HT1080 (cell line): ENCODE measurements at places on chromosomes 11 and 22.

- no peak for DNase-seq
These were observed 31.9 kb downstream of the POU2AF1 start for GRCh38 chr11:111347002-111347722.

- DNase-seq: peak; percentile 8
These were observed 74.7 kb downstream of the CHST1 start for GRCh38 chr11:45590743-45591142.

DNA sequence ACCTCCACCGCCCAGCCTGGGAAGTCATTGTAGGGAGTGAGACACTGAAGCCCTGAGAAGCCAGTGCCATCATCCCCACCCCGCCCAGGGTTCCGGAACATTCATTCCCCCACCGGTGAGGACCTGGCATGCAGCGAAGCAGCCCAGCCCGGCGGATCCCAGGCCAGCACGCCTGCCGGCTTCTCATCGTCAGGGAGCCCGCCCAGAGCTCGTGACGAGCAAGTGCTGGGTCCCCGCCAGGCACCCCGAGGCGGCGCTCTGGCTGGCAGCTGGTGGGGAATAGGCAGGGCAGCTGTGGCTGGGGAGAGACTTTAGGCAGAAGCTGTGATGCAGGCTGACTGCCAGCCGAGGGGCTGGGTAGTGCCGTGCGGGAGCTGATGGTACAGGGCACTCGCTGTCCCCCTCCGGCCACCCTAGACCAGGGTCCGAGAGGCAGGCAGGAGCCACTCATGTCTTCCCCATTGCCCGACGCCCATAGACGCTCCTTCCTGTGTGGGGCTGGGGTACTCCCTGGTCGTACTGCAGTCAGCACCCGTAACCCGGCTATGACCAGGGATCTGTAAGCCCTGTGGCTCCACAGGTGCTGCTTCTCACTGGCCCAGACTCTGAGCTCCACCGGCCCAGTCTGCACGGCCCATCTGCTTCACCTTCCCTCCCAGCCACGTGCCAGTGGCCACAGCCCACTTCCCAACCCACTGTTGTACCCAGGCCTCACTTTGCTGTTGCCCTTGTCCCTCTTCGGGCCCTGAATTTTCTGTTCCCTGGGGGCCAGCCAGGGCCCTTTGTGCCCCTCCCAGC is 24.5 kb upstream of the CABP7 start:
- DNase-seq: no peak

GRCh38 chr11:124479561-124479960 is 34.1 kb upstream of the OR8B8 start:
- no peak for DNase-seq

DNA sequence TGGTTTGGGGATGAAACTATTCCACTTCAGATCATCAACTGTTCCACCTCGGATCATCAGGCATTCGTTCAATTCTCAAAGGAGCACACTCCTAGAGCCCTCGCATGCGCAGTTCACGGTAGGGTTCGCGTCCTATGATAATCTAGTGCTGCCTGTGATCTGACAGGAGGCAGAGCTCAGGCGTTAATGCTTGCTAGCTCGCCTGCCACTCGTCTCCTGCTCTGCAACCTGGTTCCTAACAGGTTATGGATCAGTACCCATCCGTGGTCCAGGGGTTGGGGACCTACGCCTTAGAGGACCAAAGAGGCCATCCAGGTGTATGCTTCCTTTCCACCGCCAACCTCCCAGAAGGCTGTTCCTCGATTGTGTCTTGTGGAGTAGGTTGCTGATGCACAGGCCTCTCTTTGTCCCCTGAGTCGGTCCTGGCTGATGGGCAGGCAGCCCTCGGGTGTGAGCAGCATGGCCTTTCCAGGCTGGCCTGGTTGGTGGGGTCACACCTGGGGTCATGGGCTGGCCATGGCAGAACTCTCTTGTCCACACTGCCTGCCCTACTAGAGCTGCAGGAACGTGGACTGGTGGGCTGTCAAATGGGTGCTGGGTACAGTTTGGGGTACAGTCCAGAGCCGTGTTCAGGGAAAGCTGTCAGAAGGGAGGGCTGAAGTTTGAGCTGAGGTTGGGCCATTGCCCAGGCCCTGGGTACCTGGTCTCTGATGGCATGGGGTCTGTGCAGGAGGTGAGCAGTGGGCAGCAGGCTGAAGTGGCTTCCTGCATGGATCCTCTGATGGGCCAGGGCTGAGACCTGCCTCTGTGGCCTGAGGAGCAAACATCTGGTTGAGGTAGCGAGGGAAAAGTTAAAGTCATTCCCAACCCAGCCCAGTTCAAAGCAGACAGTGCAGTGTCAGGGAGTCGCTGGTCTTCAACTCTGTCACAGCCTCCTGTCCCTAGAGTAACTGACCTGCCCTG is 11.1 kb downstream of the PRDM11 start:
- DNase-seq: no peak

DNA sequence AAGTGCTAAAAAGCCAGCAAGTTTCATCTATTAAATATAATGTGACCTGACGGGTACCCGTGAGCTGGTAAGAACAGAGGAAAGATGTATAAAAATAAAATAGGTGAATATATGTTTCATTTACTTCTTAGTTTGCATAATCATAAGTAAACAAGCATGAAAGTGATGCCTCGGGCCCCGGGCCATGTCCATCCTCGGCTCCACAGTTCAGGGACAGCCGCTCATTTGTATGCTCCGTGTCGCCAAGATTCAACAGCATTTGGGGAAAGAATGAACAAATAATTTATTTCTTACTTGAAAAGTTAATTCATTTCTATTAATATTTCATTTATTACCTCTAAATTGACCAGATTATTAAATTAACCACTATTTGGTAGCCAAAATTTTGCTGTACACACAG is 251.8 kb downstream of the NTM start:
- no peak for DNase-seq

GRCh38 chr22:35440129-35440528 is 40.2 kb downstream of the MCM5 start:
- DNase-seq: no peak

- DNase-seq: no peak
These were observed 131.9 kb upstream of the MTNR1B start for GRCh38 chr11:92837595-92837994.

DNA sequence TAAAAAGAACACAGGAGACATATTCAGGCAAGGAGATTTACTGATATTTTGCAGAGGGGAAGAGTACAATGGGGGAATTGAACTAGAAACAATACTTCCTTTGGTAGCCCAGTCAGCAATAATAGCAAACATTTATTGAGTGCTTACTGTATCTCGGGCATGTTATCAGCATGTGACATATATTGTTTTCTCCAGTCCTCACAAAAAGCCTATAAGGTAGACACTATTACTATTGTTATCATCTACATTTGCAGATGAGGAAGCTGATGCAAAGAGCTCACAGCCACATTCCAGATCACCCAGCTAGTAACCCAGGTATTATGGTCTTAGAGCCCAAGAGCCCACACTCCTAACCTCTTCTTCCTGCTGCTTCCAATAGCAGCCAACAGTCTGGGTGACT is 27.9 kb downstream of the NAV2 start:
- no peak for DNase-seq

DNA sequence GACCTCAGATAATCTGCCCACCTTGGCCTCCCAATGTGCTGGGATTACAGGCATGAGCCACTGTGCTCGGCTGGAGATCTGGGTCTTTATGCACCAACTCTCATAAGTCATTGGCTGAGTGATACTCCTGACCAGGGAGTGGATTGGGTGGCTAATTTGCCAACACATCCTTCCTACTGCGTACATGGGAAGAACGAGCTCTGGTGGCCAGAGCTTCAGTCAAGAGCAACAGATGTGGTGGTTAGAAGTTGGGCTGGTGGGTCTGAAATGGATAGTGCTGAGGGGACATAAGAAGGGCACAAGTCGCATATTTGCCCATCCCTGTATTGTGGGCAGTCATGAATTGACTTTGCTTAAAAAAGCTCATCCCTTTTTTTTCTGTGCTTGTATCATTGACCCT is 74.1 kb upstream of the AMPD3 start:
- no peak for DNase-seq

GRCh38 chr11:116929414-116930090 is 92.1 kb upstream of the APOA1 start:
- no peak for DNase-seq

GRCh38 chr11:34341931-34342533 is 15.8 kb downstream of the ABTB2 start:
- DNase-seq: no peak

GRCh38 chr11:28842716-28843115 is 734.5 kb downstream of the METTL15 start:
- peak; percentile 60 for DNase-seq

- DNase-seq: no peak
These were observed 2.3 kb downstream of the IRF7 start for GRCh38 chr11:613369-613968.

- DNase-seq: peak; percentile 18
These were observed 130.7 kb downstream of the MN1 start for GRCh38 chr22:27670701-27671412.

- DNase-seq: no peak
These were observed 34.8 kb upstream of the SOX10 start for GRCh38 chr22:38018938-38019827.

DNA sequence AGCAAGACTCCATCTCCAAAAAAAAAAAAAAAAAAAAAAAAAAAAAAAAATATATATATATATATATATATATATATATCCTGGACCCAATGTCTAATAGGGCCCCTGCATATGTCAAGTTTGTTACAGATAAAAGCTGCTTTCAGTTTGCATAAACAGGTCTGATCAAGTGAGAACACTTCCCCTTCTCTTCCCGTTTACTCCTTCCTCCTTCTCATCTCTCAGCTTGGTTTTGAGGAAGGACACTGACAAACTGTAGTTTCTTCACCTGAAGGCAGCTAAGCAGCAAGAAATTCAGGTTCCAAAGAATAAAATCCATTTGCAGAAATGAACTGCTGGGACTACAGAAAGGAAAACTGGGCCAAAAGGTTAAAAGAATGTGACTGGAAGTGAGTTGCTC is 11.7 kb downstream of the THOC5 start:
- no peak for DNase-seq

GRCh38 chr11:79165908-79166307 is 274.9 kb downstream of the TENM4 start:
- DNase-seq: no peak

DNA sequence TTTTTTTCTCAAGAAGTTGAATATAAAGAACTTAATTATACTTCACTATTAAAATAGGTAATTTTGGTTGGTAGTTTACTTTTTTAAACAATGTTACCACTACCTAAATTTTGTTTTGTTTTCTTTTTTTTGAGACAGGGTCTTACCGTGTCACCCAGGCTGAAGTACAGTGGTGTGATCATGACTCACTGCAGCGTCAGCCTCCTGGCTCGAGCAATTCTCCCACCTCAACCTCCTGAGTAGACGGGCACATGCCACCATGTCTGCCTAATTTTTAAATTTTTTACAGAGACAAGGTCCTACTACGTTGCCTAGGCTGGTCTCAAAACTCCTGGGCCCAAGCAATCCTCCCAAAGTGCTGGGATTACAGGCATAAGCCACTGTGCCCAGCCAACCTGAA is 17.6 kb downstream of the SPCS2 start:
- DNase-seq: peak; percentile 86

- no peak for DNase-seq
These were observed 20.7 kb upstream of the AQP11 start for GRCh38 chr11:77568916-77569675.

- DNase-seq: no peak
These were observed 94.8 kb downstream of the PICALM start for GRCh38 chr11:85974122-85974521.

DNA sequence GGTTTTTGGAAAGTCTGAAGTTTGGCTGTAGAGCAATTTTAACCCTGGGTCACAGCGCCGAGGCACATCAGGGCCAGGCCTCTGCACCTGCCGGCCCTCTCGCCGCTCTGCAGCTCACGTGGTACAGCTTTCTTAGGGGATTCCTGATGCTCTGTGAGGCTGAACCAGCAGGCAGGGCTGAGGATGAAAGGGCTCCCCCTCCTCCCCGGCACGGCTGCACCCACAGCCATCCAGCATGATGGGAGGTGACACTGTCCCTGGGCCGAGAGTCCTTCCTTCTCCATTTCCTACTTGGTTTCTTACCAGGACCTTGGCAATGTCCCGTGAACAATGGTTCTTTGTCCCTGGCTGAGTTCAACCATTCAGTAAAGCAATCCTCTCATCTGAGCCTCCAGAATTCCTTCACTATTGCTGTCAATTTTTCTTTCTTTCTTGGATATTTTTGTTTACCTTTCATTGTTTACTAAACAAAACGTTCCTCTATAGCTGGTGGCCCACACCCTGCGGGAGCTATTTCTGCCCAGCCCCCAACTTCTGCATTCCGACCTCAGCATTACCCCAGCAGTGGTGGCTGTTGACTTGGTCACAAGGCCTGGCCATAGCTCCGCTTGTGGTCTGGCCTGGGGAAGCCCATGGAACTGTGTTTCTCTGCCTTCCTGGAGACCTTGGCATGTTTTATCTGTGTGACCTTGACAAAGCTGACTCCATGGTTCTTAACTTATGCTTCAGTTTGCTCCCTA is 172.8 kb upstream of the B3GAT1 start:
- no peak for DNase-seq

- no peak for DNase-seq
These were observed 196.2 kb upstream of the E2F8 start for GRCh38 chr11:19436932-19437331.

- DNase-seq: no peak
These were observed 58.9 kb downstream of the DKK3 start for GRCh38 chr11:11949482-11949881.

- no peak for DNase-seq
These were observed 25.0 kb downstream of the GDPD5 start for GRCh38 chr11:75500742-75501141.

DNA sequence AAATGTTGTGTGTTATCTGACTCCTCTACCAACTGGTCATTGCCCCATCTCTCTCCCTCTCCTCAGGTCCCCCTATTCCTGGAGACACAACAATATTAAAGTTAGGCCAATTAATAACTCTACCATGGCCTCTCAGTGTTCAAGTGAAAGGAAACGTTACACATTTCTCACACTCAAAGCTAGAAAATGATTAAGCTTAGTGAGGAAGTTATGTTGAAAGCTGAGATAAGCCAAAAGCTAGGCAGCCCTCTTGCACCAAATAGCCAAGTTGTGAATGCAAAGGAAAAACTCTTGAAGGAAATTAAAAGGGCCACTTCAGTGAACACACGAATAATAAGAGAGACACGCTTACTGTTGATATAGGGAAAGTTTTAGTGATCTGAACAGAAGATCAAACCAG is 6.9 kb downstream of the DLG2 start:
- no peak for DNase-seq

- no peak for DNase-seq
These were observed 47.1 kb downstream of the BMAL1 start for GRCh38 chr11:13324709-13325108.
